ENCODE measurements at places on chromosomes 6 and 20.
A peak's percentile ranks its signal among the peaks of the same experiment; 100 is the strongest.

- DNase-seq = no peak
These were observed 30.4 kb upstream of the CD93 start for GRCh38 chr20:23116311-23117089.

- DNase-seq = no peak
These were observed 353.9 kb downstream of the HACE1 start for GRCh38 chr6:104505838-104506237.

DNA sequence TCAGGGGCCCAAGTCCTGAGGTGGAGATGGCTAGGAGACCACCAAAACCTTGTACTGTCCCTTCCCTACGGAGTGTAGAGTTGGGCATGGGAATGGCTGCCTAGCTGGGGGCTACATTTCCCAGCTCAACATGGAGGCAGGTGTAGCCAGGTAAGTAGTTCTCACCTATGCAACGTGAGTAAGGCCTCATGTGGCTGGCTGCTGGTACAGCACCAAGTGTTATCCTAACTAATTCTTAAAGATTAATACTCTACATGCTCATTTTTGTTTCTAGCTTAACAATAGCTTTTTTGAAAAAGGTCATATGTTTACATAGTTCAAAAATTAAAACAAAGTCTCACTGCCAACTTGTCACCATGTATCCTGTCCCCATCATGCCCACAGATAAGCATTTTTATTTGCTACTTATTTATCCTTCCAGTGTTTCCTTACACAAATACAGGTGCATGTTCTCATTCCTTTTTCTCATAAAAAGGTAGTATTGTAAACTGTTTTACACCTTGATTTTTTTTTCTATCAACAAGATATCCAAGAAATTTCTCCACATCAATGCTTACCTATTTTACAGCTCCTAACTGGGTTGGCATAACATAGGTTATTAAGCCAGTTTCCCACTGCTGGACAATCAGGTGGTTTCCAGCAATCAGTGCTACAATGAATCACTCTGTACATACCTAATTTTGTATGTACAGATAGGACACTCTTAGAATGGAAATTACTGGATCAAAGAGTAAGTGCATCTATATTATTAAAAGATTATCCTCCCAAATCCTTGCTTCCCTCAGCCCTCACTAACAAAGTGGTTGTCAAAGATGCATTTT, 25.5 kb downstream of the ABHD12 start:
- no peak for DNase-seq

- DNase-seq = no peak
These were observed 47.0 kb upstream of the TBX18 start for GRCh38 chr6:84811351-84811750.

- DNase-seq = no peak
These were observed 19.3 kb upstream of the PDE7B start for GRCh38 chr6:135832166-135832565.

DNA sequence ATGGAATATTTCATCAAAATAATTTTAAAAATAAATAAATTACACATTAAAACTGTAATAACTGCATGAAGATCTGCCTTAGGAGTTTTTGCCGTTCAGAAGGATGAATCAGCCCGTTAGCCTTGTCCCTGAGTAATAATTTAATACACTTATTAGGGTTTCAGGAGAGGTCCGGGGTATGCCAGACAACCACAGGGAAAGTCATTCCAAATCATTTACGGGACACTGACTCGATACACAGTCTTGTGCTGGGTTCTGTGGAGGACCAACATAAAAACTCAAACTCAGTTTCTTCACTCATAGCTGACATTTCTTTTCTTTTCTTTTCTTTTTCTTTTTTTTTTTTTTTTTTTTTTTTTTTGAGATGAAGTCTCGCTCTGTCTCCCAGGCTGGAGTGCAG, 735 bp upstream of the LY6G6F start:
- no peak for DNase-seq

GRCh38 chr20:22339091-22339881, 245.1 kb downstream of the FOXA2 start:
- peak; percentile 2 for DNase-seq

GRCh38 chr20:37377346-37378081, 31.6 kb downstream of the SRC start:
- no peak for DNase-seq

DNA sequence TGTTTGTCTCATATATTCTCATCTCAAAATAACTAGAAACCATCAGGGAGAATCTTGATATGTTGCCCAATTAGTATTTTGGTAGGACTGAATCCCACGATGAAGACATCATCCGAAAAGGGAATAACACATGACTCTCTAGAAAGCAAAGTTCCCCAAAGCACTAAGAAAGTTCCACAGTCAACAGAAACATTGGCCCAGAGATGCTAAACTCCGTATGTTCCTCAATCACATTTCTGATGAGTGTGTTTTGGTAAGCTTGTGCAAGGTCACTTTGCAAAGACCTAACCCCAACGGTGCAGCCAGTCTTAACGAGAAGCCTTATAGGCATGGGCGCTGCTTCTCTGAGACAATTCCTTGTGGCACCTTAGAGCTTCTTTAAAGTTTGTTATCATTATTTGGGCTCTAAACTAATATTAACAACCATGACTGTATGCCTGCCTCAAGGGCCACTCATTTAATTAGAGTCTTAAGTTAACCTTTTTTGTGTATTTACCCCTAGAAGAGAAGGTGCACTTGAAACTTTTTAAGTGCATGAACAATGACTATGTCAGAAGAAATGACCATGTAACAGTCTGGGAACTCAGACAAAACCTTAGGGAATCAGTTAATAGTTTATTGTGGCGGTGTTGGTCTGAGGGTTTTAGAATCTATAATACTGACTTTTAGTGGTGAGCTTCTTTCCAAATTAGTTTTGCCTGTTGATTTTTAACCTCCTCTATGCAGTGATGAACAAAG, 202.0 kb upstream of the RAB32 start:
- DNase-seq = no peak

DNA sequence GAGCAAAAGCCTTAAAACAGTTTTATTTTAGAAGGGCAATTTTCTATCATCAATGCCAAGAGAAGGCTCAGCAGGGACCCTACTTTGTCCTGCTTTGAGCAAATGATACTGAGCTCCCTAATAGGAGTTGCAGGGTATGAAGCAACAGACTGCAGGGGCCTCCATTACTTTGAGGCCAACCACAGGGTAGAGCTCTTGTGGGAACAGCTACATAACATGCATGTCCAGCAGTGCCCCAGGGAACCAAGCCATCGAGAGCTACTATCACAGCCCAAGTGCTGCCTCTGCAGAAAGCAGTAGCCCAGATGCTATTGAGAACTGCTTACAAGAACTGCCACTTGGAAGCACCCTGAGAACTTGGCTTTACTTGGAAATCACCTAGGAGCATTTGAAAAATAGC, 222.1 kb downstream of the LAMA2 start:
- no peak for DNase-seq

- DNase-seq = no peak
These were observed 109.0 kb downstream of the RIN2 start for GRCh38 chr20:19867074-19867473.
